CD14-positive monocyte (primary cell): ENCODE measurements at places on chromosomes 3 and 15. TPM values are rescaled to one million over a fixed set of nuclear protein-coding genes. Genes with fewer than 3 reads are reported as not detected.

DNA sequence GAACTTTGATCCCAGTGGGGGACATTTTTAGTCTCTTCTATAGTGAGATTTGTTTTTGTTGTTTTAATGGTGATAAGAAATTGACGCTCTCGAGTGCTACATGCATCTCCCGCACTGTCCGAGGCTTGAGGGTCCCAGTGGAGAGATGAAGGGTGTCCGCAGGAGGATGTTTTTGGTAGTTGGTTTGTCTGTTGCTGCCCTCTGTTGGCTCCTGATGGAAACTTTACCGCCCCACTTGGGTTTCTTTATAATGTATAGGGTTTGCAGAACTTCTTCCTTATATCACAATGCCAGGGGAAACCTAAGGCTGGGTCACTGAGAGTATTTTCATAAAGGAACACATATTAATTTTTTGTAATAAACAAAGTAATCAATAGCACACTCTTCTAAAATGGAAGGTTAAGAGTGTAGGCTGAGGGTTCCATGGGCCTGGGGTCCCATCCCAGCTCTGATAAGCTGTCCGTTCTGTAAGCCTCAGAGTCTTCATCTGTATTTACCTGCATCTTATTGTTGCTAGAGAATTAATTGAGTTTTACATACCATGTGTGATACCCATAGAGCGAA lies 185.3 kb upstream of the FEZF2 start:
- H3K27ac ChIP-seq: no peak overlapping the region
- H3K4me1 ChIP-seq: no peaks in the 10 kb centered on the region
- H3K27me3 ChIP-seq: no peaks in the 10 kb centered on the region
- DNase-seq: no peak

GRCh38 chr15:55344206-55344605 lies 25.2 kb downstream of the PIGB start:
- no peak overlapping the region for H3K27ac ChIP-seq
- no peak for DNase-seq
- no peaks in the 10 kb centered on the region for H3K27me3 ChIP-seq
- no peak overlapping the region for H3K4me3 ChIP-seq

DNA sequence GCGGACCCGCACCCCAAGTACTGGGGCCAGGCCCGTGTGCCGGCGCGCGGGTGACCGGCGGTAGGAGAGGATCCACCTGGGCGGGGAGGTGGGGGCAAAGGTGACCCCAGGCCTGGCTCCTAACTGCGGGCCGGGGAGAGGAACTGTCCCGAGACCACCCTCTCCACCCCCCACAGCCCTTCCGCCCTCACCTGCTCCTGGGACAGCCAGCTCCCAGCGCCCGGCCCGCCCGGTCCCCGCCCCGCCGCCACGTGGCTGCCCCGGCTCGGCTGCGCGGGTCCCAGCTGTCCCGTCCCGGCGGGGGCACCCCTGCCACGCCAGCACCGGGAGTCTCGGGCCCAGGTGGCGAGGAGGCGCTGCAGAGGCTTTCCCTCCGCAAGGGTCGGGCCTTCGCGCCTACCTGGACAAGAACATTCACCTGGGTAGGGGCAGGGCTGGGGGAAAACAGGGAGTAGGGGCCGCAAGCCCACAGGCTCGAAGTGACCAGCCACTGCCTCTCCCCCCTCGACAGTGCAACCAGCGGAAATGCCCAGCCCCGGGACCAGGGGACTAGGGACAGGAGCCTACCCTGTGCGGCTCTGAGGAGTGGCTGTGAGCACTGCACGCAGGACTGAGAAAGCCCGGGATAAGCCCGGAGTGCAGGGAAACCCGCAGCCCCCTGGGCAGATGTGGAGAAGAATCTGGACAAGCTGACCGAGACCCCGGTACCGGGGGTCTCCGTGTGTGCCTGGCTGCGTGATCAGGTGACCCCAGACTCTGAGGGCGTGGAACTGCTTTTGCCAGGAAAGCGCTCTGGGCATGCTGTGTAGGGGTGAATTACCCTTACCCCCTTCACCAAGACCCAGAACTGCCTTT lies at the start of gene SLC12A8:
SLC12A8 (minus strand) TSS at position 240 of the 855 bp plus-strand sequence. CDS start 1,399 bp downstream, outside the sequence.
- no peak for DNase-seq
- no peaks in the 10 kb centered on the region for H3K36me3 ChIP-seq
- peaks cover 8% of the 10 kb centered on the region for H3K4me1 ChIP-seq
- H3K27ac ChIP-seq: no peak within 1 kb of the TSS
- no peak within 1 kb of the TSS for H3K4me3 ChIP-seq

DNA sequence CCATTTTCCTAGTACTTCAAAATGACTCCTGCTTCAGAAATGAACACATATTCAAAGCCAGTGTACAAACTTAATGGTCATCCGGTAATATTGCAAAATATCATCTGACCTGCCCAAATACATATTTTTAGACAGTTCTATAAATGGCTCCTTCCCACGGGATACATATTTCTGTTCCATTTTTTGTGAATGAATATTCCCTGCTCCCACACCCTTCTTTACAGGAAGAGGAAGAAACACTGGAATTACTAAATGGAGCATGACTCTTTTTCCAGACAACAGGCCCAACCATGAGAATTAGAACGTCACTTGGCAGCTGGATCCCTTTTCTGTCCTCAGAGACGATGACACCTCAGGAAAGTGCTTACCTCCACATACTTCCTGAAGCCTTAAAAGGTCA lies 38.0 kb upstream of the CBLB start:
- peak overlapping the region; percentile 61 for H3K27ac ChIP-seq
- peak overlapping the region; percentile 33 for H3K4me3 ChIP-seq
- DNase-seq: peak; percentile 15
- H3K36me3 ChIP-seq: no peaks in the 10 kb centered on the region
- H3K27me3 ChIP-seq: no peaks in the 10 kb centered on the region
- H3K4me1 ChIP-seq: peaks cover 29% of the 10 kb centered on the region

- H3K27ac ChIP-seq: peak overlapping the region; percentile 52
- peak; percentile 43 for DNase-seq
- H3K4me1 ChIP-seq: peaks cover 85% of the 10 kb centered on the region
- H3K27me3 ChIP-seq: no peaks in the 10 kb centered on the region
These were observed 63.3 kb downstream of the ATP8B4 start for GRCh38 chr15:50055750-50056157.

Gene ANKRD63
- not detected in 2 replicates for polyA plus RNA-seq

Gene LPP
- 9.8 and 14.1 TPM in 2 replicates for polyA plus RNA-seq

Gene FOXL2
- not detected for polyA plus RNA-seq

Gene SSUH2
- not detected for polyA plus RNA-seq

Gene MRAS
- polyA plus RNA-seq: 7.7 and 13.2 TPM in 2 replicates
